Stimulated activated CD8-positive, alpha-beta memory T cell treated with anti-CD3 and anti-CD28 coated beads, Interleukin-7, amount 100 ng/mL, for 4 hours (primary cell): ENCODE measurements at places on chromosomes 4 and X.

DNA sequence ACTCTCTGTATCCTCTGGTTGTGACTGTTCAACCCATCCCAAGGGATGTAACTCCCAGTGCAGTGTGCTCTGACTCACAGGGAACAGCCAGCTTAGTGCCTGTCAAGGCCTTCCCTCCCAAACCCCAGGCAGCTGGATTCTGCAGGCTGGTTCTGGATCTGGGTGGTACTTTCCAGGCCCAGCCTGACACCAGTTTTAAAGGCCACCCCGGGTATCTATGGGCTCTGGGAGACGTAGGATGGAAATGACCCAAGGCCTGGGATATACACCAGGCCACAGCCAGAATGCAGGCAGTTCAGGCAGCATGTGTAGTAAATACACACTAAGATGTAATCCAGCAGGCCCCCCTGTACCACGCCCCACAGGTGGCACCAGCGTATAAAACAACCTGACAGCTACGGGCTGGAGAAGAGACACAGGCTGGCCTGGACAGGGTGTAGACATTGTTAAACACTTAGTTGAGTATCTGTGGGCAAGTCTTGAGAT lies 64.2 kb downstream of the SPINK2 start:
- peak; percentile 22 for DNase-seq

DNA sequence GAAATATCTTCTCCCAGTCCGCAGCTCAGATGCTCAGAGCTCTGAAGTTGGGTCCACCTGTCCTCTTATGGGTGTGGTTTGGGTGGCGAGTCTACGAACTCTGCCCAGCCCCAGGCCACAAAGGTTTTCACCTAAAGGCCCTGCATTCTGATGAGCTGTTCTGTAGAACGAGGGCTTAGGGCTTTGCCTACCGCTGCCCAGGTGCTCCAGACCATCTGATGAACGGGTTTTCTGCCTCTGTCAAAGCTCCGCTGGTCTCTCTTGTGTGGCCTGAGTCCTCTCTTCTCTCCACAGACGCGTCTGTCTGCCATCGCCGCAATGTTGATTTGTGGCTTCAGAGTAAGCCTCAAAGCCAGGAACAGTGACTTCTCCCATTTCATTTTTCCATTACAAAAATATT lies 28.4 kb upstream of the CPLX1 start:
- DNase-seq = no peak

- no peak for DNase-seq
These were observed 181.4 kb upstream of the PDE5A start for GRCh38 chr4:119810001-119810400.

DNA sequence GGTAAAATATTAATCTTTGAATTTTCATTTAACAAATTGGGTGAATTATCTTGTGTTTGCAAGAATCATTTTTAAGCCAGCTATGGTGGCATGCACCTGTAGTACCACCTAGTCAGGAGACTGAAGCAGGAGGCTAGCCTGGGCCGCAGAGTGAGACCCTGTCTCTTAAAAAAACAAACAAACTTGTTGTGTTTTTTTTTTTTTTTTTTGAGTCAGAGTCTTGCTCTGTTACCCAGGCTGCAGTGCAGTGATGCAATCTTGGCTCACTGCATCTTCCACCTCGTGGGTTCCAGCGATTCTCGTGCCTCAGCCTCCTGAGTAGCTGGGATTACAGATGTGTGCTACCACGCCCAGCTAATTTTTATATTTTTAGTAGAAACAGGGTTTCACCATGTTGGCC lies 2.2 kb downstream of the TXLNG start:
- DNase-seq = no peak

GRCh38 chrX:2538031-2538757 lies 37.4 kb upstream of the DHRSX start:
- DNase-seq = no peak

DNA sequence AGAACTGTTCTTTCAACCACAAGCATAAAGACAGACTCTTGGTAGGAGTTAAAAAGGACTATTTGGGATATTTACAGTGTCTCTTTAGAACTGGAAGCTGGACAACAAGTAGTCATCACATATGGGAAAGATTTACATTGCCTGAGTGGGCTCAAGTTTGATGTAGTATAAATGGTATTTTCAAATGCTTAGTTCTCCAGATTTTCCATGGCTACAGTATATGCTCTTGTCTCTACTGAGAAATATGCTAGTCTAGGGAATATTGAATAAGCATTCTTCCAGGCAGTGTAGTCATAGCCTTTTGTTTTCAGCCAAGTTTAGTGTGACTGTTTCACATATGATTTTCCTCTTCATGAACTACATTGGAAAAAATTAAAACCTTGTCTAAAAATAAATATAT lies 315.6 kb downstream of the ARHGAP24 start:
- no peak for DNase-seq

DNA sequence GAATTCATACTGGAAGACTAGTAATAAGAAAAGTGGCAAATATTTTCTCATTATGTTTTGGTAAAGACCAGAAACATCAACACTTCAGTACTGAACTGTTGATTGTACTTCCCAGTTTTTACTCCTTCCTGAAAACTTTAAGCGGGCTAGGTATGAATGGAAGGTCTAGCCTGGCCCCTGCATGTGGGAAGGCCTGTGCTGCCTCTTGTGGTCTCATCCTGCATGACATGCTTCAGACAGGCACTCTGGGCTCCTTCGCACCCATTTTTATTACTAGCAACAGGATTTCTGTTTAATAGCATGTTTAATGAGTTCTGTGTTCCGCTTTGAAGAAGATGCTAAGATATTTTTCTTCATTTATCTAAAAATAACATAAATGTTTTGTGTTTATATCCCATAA lies 279.1 kb downstream of the ANK2 start:
- DNase-seq = no peak

GRCh38 chrX:115047715-115048114 lies 30.3 kb upstream of the IL13RA2 start:
- DNase-seq = no peak

- no peak for DNase-seq
These were observed 86.2 kb downstream of the ZIC3 start for GRCh38 chrX:137652086-137652485.

DNA sequence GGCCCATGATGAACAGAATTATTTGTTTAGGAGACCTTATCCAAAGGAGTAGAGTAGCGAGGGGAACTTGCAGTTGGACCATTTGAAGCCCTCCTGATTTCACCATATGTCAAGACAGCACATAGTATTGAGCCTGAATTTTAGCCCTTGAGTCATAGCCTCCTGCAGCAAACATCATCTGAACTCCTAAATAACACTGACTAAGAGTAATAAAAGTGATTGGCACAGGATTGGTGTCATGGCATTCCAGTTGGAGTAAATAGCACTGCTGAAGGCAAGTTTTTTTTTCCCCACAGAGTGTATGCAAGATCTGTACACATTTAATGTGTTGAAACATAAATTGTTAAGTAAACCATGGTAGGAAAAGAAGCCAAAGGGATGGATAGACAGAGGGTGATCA lies 89.0 kb downstream of the COMMD8 start:
- no peak for DNase-seq

GRCh38 chrX:9677098-9677739 lies 88.4 kb downstream of the GPR143 start:
- DNase-seq = no peak

DNA sequence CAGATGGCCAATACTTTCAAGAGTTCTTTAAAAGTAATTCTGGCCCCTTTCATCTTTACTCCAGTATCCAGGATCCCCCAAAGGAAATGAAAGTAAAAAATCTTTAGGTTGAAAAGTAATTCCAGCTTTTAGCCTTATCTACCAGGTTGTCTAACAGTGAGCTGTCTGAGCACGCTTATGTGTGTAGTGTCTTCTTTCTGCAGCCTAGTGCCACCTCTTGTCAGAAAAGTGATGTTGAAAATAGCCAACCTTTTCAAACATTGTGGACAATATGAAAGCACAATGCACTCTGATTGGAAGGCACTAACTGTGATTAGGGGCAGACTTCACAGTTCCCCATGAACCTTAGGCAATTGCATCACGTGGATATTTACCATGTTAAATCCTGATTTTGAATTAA lies 92.1 kb downstream of the RELL1 start:
- no peak for DNase-seq

- no peak for DNase-seq
These were observed 157.1 kb downstream of the CPXCR1 start for GRCh38 chrX:88903989-88904718.

DNA sequence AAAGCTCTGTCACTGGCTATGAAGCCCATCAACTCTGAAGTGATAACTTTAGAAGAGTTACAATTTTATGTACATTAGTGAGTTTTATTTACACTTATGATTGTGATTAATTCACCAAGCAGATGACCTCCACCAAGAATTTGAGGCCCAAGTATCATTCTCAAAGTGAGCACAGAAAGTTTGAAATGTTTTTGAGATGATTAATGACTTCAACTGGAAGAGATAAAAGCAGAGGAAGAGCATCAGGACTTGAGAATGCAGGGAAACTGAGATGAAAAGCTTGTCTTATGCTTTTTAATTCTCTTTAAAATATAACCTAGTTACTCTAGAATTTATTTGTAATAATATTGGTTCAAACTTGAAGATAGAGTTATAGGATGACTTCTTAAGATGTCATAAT lies 112.8 kb upstream of the H2AZ1 start:
- DNase-seq = no peak

GRCh38 chr4:76703123-76703490 lies 194.8 kb downstream of the SOWAHB start:
- no peak for DNase-seq

- DNase-seq = no peak
These were observed 90.0 kb downstream of the MAGEE1 start for GRCh38 chrX:76517544-76517943.

GRCh38 chr4:1991596-1992434 lies 17.0 kb downstream of the NELFA start:
- no peak for DNase-seq

DNA sequence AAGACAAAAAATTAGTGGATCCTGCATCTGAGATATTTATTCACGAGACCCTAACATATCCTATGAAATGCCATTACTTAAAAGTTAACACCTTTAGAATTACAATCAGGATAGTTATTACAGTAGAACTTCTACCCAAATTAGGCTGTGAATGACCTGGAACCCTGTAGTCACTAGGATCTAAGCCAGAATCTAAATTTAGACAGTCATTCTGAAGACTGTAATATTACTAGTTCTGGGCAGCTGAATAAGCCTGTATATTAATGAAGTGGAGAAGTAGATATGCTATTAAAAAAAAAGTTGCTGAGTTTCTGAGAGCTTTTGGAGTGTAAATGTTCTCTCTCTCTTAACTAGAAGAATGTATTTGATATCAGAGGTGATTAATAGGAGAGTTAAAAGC lies 67.0 kb downstream of the FAM13A start:
- no peak for DNase-seq

DNA sequence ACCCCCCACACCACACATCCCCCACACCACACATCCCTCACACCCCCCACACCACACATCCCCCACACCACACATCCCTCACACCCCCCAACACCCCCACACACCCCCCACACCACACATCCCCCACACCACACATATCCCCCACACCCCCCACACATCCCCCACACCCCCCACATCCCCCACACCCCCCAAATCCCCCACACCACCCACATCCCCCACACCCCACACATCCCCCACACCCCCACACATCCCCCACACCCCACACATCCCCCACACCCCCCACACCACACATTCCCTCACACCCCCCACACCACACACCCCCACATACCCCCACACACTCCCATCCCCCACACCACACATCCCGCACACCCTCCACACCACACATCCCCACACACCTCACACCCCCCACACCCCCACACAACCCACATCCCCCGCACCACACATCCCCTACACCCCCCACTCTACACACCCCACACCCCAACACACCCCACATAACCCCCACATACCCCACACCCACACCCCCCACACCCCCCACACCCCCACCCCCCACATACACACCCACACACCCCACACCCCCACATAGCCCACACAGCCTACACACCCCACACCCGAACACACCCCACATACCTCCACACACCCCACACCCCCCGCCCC lies 172.9 kb downstream of the DCLK2 start:
- DNase-seq = no peak

GRCh38 chr4:46886711-46887110 lies 22.3 kb downstream of the COX7B2 start:
- DNase-seq = no peak

GRCh38 chr4:140237616-140238350 lies 83.8 kb upstream of the MAML3 start:
- DNase-seq = no peak
